ENCODE measurements at places on chromosomes 1 and 21. TPM values are rescaled to one million over a fixed set of nuclear protein-coding genes. Genes with fewer than 3 reads are reported as not detected.

The TCHHL1 gene
- not detected for polyA plus RNA-seq

The DPYD gene
- polyA plus RNA-seq, result 9.4 TPM

The PCSK9 gene
- polyA plus RNA-seq, result 4.6 TPM

The SELL gene
- polyA plus RNA-seq, result 1.6 TPM

The FBXO44 gene
- polyA plus RNA-seq, result 4.5 TPM

All from muscle of leg (tissue), 16 donors.